ENCODE measurements at places on chromosomes 2 and 18.

- DNase-seq, result no peak
Observed at GRCh38 chr2:207506426-207506825, 23.3 kb upstream of the CREB1 start.

DNA sequence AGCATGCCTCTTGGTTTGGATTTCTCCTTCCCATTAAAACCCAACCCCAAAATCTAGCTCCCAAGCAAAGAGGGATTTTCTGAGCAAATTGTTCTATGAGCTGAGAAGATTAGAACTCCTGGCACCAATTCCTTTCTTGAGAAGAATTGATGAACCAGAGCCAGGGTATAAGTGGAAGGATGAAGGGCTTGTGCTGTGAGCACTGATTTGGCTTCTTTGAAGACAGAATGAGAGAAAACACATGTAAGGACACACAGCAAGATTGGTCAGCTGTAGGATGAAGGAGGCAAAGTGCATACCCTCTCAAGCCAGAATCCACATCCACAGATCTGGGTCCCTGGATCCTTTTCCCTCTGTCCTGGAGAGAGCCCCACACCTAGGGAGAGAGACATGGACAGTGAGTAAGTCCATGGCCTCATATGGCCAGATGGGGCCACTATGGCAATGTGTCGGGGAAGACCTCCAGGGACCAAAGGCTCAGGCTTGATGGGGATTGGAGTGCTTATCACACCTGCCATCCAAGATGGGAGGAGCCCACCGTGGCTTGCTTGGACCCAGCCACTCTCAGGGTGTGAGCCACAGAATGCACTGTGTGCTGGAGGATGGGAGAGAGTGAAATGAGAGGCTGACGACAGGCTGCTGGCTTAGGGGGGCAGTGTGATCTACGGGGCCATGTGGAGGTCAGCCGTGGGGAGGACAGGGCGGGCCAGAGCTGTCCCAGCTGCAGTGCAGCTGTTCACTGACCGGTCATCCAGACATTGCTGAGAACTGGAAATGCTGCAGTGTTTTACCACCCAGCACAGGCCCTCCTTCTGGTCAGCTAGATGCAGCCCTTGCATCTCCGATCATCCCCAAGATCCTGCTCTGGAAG, 339.8 kb downstream of the CYP26B1 start:
- DNase-seq, result no peak

DNA sequence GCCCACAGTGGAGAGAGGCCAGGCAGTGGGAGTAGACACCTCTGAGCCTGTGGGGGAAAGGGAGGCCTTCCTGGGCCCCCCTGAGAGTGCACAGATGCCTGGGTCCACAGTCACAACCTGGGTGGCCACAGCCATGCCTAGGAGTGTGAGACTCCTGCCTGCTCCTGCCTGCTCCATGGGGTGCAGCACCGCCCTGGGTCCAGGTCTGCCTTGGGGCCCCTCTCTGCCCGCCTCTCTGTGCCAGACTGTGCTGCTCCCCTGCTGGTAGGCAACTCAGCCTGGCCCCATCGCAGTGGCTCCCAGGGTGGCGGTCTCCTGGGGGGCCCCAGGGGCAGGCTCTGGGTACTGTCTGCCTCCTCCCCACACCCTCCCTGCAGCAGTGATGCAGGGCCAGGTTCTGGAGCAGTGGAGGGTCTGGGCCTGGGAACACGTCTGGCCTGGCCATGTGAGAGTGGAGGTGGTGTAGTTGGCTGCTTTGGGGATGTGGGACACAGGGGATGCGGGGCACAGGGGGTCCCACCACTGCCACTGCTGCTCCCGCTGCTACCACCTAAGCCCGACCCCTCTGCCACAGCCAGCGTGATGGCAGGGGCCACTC, 60.1 kb upstream of the DLX2 start:
- no peak for DNase-seq

GRCh38 chr2:219538504-219538951, 5.1 kb downstream of the CHPF start:
- no peak for DNase-seq

- no peak for DNase-seq
Observed at GRCh38 chr2:18425210-18425703, 135.2 kb downstream of the RDH14 start.

GRCh38 chr18:74944676-74945075, 264.3 kb downstream of the PTGR3 start:
- DNase-seq, result no peak

DNA sequence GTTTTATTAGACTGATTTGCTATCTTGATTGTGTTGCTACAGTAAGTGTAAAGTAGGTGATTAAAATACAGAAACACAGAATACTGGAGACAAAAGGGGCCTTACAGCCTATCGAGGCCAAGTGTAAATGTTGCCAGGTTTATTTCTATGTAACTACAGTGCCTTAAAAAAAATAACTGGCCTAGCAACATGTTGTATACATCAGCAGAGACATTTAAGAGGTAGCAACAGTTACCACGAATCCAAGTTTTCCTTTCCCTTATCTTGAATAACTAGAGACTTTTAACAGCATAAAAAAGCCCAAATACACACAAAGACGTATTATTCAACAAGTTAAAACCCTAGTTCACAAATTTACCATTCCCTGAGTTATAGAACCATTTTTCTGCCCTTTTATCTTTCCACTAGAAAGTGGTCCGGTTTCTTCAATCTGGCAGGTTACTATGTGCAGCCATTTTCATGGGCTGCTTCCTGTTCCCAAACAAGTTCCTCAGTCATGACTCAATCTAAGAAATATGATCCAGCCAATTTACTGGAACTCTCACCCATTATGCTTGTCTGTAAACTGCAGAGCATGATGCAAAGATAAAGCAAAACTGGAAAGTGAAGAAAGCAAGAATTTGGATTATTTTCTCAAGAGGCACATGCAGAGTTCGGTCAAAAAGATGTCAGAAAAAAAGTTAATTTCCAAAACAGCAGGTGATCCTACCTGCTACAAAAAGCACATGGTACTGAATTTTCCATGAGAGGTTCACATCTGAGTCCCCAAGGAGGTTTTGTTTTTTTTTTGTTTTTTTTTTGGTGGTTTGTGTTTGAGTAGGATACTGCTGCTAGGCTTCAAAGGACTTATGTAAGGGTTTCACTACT, 22.2 kb downstream of the NFE2L2 start:
- no peak for DNase-seq

GRCh38 chr2:210860276-210860675, 303.9 kb downstream of the CPS1 start:
- no peak for DNase-seq

DNA sequence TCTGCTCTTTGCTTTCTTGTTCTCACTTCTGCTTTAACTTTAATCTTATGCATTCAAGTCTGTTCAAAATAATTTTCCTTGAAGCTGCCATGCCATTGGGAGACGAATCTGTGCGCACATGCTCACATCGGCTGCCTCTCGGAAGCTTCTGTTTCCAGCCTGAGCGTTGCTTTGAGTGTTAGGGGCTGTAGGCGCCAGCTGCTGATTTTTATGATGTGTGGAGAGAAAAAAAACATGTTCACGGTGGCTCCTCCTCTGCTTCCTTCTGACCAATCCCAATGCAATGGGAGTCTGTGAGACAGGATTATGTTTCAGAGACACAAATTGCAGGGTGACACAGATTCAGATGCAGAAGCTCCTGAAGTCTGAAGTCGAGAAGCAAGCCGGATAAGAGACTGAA, at the start of gene MC4R:
TSS of gene MC4R (minus strand) at position 180 of the 400 bp plus-strand sequence. CDS start 426 bp downstream, outside the sequence.
- no peak for DNase-seq

DNA sequence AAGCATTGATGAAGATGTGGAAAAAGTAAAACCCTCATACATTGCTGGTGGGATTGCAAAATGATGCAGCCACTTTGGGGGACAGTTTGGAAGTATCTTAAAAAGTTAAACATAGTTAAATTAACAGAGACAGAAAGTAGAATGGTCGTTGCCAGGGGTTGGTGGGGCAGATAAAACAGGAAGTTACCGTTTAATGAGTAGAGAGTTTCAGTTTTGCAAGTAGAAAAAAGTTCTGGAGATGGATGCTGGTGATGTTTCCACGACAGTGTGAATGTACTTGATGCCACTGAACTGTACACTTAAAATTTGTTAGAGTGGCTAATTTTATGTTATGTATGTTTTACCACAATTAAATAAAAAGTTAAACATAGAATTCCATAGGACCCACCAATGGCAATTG, 44.5 kb upstream of the EGR4 start:
- DNase-seq, result no peak

- no peak for DNase-seq
Observed at GRCh38 chr18:10846657-10847407, 302.5 kb downstream of the PIEZO2 start.

DNA sequence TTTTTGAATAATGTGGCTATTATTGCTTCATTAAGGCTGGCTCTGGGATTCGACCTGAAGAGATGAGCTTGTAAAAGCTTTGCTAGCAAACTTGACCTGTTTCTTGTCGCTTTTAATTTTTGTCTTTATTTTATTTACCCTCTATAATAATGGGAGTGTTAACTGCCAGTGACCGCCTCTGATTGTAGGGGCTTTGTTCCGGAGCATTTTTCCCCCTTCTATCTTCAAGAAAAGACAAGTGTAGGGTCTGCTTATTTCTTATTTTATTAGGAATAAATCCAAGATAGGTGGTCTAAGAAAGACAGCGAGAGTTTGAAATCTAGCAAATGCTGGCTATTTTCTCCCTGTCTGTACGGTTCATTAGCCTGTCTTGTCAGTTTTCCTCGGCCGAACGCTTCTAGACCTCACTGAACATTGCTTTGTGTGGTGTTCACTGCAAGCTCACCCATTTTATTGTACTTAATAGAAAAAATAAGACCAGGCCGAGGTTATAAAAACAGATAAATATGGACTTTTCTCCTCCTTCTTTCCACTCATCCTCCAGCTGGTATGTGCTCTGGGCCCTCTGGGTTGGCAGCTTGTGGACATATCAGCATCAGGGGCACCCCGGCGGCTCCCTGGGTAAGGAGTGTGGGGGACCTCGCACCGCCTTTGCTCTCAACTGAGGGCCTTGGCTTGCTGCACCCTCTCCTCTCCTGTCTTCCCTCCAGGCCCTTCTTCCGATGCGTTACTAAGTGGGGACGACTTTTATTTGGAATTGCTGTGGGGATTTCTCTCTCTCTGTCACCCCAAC, 8.5 kb downstream of the MEIS1 start:
- DNase-seq, result no peak

DNA sequence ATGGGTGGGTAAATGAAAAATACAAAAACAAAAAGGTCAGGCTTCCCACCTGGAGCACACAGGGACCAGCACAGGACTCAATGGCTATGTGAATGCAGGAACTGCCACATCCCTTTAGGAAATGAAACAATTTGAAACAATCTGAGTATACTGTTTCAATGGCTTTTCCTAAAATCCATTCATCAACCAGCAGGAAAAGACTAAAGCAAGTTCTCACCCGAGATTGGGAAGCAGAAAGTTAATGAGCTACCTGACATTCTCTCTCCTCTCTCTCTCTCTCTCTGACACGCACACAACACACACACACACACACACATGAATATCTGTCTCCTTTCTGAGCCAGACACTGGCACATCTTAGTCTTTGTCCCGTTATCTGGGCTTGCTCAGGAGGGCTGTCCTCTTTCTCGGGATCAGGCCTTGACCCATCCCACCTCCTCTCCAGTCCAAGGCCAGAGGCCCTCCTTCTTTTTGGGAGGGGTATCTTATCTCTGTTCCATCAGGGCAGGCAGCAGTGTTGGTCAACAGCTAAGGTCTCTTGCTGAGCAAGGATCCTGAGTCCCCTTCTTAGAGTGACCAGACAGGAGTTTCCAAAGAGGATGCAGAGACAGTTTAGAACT, 11.6 kb upstream of the LRRFIP1 start:
- no peak for DNase-seq

DNA sequence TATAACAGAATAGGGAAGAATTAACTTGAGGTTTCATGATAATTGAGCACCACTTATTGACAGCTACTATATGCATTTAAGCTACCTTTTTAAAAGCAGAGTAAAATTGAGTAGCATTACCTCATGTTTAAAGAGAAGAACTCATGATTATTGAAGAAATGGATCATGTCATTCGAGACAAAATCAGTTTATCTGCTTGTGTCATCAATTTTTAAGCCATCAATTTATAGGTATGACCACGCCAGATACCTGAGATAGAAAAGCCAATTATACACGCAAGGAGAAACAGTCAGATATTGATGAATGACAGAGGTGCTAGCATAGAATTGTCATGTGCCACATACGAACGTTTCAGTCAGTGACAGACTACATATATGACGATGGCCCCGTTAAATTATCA, 28.4 kb downstream of the DSG2 start:
- no peak for DNase-seq

- DNase-seq, result no peak
Observed at GRCh38 chr2:236659758-236660150, 90.1 kb downstream of the ACKR3 start.

DNA sequence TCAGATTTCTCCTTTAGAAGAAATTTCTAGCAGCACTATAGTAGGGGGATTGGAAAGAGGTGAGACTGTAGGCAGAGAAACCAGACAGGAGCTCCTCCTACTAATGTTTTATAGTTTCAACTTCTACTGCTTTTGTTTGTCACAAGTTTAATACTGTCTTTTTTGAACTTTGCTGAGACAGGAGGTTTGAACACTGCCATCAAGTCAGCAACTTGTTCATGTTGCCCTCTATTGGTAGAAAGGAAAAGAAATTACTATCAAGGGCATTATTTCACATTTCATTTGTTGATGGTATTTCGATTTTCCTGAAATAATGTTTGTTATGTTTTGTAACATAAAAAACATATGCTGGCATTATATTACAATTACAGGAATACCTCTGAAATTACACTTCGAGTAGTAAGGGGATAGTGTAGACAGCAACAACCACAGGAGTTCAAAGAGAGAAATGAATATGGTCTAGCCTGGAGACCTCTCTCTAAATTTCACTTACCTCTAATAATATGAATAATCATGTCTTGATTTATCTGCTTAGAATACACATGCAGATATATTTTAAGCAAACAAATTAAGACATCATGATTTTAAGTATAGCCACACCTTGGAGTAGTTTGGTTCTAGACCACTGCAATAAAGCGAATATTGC, 12.4 kb upstream of the CCDC88A start:
- no peak for DNase-seq

DNA sequence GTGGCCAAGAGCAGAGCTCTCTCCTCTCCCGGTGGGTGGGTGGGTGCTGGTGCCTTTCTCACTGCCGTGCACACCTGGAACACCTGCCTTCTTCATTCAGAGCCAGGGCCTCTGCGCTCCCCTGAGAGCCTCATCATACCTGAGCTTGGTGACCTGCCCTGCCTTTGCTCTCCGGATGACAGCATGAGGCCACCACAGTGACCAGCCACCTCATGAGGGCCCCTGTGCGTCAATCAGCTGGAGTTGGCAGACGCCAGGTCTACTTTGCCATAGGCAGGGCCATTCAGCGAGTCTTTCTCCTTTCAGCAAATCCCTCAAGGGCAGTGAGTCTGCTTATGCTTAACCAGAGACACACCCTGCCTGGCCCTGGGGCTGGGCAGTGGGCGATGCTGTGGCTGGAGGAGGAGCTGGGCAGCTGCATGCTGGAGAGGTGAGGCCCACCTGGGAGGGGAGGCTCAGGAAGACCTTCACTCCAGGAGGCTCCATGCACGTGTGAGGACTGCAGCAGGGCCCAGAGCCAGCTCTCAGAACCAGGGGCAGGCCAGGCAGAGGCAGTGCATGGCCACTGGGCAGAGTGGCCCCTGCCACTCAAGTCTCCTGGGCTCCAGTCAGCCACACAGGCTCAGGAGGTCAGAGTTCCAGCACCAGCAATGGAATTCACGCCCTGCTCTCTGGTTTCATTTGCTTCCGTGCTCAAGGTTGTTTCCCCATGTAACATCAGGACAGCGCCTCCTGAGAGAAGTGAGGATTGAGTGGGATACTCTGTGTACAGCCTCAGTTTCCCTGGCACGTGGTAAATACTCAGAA, 417.5 kb upstream of the MYT1L start:
- no peak for DNase-seq

- no peak for DNase-seq
Observed at GRCh38 chr2:11517906-11518305, 15.9 kb upstream of the GREB1 start.
